ENCODE measurements at places on chromosomes 5 and 9.

- DNase-seq, result no peak
Measured at GRCh38 chr9:75833778-75834177, 56.7 kb upstream of the PCSK5 start.

- DNase-seq, result no peak
Measured at GRCh38 chr9:137757613-137758029, 120.0 kb upstream of the CACNA1B start.

DNA sequence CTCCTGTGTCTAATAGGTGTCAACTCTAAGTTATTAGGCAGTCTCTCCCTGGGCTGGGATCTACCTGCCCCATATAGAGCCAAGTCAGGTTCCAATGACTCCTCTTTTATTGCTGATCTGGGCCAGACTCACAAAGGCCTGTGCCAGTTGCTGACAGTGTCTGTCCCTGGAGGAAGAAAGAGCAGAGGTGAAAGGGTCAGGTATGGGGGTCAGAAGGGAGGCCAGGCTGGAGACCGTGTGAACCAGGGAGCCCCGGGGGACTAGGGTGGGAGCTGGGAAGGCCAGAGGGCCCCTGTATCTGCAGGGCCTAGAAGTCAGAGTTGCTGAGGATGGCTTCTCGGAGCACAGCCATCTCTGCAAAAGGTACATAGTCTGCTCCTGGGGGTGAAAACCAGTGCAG, 3.5 kb upstream of the HINT2 start:
- DNase-seq, result no peak

DNA sequence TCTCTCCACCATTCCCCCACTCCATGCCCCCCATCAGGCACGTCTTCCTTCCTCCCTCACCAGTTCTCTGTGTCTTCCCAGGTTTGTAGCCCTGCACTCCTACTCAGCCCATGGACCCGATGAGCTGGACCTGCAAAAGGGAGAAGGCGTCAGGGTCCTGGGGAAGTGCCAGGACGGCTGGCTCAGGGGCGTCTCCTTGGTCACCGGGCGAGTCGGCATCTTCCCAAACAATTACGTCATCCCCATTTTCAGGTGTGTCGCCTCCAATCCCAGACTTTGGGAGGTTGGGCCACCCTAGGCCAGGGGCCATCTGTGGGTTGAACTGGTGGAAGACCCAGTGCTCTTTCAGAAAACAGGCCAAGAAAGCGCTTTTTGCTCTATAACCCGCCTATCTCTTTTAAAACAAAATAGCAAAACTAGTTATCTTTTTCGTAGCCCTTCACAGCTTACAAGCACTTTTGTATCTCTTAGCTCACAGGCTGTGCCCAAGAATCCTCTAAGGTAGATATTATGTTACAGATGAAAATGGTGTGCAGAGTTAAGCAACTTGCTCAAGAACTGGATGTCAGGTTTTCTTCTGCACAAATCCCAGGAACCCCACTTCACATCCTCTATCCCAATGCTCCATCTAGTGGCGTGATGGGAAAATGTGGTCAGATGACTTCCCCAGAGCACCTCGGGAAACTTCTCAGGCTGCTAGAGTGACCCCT, 56.2 kb downstream of the PLAC8L1 start:
- peak; percentile 24 for DNase-seq

DNA sequence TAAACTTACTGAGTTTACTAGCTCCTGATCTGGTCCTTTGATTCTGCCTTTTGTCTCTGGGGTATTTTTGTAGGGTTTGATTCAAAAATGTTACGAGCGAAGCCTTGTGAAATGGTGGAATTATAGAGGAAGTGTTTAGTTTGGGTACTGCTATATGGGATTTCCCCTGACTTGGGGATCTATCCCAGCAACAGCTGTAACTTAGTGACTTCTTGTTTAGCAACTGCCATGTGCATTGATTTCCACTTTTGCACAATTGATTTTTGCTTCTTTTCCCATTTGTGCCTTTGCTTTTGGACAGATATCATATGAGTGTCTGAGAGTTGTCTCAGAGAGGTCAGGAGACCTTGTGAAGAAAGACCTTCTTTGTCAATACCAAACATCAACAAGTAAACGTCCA, 248.5 kb upstream of the DAP start:
- no peak for DNase-seq

- DNase-seq, result no peak
Measured at GRCh38 chr9:30239878-30240277, 2144.6 kb upstream of the ACO1 start.
